ENCODE measurements at places on chromosomes 12 and 14.

DNA sequence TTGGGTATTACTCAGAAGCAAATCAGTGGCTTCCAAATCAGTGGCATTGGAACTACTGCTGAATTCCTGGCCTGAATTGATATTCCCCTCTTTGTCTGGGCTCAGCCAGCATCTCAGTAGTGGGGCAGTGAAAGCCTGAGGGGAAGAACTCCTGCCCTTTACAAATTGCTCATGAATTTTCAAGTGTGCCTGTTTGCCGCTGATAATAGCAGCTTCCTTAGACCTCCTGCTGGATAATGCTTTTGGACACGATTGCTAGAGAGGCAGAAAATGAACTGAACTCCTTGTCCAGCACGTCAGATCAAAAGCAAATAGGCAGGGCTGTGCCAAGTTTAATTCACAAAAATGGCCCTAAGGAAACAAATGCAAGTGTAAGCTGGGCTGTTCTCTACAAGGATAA lies 91.3 kb upstream of the GZMB start:
- H3K4me3 ChIP-seq, result no peak overlapping the region
- no peaks in the 10 kb centered on the region for H3K36me3 ChIP-seq
- no peaks in the 10 kb centered on the region for H3K27me3 ChIP-seq
- H3K4me1 ChIP-seq, result no peaks in the 10 kb centered on the region
- H3K27ac ChIP-seq, result no peak overlapping the region

DNA sequence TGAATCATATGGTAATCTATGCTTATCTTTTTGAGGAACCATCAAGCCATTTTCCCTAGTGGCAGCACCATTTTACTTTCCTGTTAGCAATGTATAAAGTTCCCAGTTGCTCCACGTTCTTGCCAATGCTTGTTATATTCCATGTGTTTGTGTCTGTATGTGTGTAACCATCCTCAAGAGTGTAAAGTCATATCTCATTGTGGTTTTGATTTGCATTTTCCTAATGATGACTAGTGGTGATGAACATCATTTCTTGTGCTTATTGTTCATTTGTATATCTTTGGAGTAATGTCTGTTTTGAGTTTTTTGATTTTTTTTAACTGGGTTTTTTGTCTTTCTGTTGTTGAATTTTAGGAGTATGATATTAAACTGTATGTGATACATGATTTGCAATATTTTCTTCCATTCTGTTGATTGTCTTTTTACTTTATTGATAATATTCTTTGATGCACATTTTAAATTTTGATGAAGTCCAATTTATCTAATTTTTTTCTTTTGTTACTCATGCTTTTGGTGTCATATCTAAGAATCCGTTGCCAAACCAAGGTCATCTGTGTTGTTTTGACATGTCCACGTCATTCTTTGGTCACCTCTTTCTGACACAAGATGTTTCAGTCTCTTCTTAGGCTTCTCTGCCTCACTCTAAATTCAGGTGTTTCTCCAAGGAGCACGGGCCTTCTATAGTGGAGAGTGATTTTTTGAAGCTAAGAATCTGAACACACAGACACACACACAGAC lies 36.1 kb downstream of the PPHLN1 start:
- no peak overlapping the region for H3K4me3 ChIP-seq
- H3K36me3 ChIP-seq, result no peaks in the 10 kb centered on the region
- H3K4me1 ChIP-seq, result no peaks in the 10 kb centered on the region
- no peak for DNase-seq
- no peaks in the 10 kb centered on the region for H3K27me3 ChIP-seq

GRCh38 chr14:97301931-97302559 lies 504.9 kb downstream of the VRK1 start:
- no peak overlapping the region for H3K4me3 ChIP-seq
- DNase-seq, result no peak
- H3K27ac ChIP-seq, result no peak overlapping the region

DNA sequence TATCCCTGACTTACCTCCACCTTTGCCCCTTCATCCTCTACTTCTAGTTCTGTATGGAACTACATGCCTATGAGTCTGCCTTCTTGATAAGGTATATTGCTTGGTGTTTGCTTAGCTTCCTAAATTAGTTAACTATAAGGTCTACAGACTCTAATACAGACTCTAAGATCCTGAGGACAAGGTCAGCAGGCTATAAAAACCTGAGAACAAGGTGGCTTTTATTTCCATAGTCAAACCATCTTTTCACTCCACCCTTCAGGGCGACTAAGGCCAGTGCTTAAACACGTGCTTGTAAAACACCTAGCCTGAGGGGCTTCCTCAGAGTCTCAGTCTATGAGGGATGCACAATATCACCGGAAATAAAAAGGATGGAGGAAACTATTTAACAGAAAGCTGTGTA lies 36.1 kb upstream of the COL2A1 start:
- H3K27ac ChIP-seq, result no peak overlapping the region
- no peaks in the 10 kb centered on the region for H3K27me3 ChIP-seq
- H3K36me3 ChIP-seq, result no peaks in the 10 kb centered on the region

DNA sequence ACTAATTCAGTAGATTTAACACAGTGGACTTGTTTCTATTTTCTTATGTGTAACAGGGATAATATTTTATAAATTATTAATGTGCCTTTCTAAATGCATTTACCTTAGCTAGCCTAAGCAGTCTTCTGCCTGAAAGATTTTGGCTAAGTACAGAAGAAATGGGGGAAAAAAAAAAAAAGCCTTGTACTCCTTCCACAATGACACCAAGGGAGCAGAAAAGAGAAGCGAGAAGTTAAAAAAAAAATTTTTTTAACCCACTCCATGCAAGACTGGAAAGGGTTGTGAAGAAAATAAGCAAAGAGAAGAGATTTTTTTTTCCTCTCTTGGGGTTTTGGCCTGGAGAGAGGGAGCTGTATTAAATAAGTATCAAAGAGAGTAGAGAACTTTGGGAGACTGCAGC lies 28.7 kb downstream of the NELL2 start:
- H3K27ac ChIP-seq, result no peak overlapping the region
- DNase-seq, result no peak
- no peaks in the 10 kb centered on the region for H3K4me1 ChIP-seq
- H3K36me3 ChIP-seq, result no peaks in the 10 kb centered on the region

GRCh38 chr12:45681465-45681864 lies 48.0 kb upstream of the ARID2 start:
- DNase-seq, result no peak
- H3K27me3 ChIP-seq, result no peaks in the 10 kb centered on the region
- no peak overlapping the region for H3K27ac ChIP-seq
- no peaks in the 10 kb centered on the region for H3K36me3 ChIP-seq

GRCh38 chr14:103243764-103244737 lies 90.0 kb upstream of the EIF5 start:
- peaks cover 5% of the 10 kb centered on the region for H3K4me1 ChIP-seq
- H3K27ac ChIP-seq, result no peak overlapping the region
- no peaks in the 10 kb centered on the region for H3K36me3 ChIP-seq
- no peaks in the 10 kb centered on the region for H3K27me3 ChIP-seq

DNA sequence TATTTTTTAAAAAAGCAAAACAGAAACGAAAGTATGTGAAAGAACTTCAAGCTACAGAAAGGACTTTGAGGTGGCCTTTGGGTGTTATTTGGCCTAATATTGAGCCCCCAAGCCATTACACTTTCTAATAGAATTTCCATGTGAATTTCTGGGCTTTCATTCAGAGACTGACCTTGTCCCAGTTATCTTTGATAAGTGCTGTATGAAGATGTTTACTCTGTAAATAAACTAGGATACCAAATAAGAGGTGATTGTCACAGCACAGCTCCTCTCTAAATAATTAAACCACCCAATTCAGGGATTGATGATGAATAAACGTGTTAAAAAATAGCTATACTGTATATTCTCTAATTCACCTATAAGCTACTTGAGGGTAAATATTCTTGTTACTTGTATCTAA lies 32.8 kb upstream of the PPFIBP1 start:
- H3K36me3 ChIP-seq, result no peaks in the 10 kb centered on the region
- H3K27ac ChIP-seq, result no peak overlapping the region
- no peak overlapping the region for H3K4me3 ChIP-seq
- H3K27me3 ChIP-seq, result no peaks in the 10 kb centered on the region
- H3K4me1 ChIP-seq, result peaks cover 3% of the 10 kb centered on the region

GRCh38 chr12:15752785-15753184 lies 36.4 kb downstream of the EPS8 start:
- no peak overlapping the region for H3K4me3 ChIP-seq
- H3K27ac ChIP-seq, result no peak overlapping the region
- no peaks in the 10 kb centered on the region for H3K27me3 ChIP-seq
- DNase-seq, result no peak

DNA sequence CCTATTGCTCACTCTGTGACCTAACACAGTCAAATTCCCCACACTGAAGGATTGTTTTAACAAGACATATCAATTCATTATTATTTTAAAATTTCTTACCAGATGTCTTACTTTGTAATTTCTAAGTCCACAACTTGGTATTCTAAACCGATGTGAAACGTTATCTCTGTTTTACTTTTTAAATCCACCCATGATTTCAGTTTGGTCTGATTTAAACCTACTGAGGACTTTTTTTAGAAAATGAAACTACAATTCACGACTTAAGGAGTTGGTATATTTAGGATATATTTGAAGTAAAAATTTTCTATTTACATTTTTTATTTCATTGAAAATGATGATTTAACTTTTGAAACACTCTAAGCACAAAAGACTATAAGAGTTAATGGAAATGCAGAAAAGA lies 35.1 kb upstream of the GRIP1 start:
- H3K27me3 ChIP-seq, result no peaks in the 10 kb centered on the region
- H3K4me1 ChIP-seq, result no peaks in the 10 kb centered on the region
- no peak for DNase-seq
- no peak overlapping the region for H3K27ac ChIP-seq
- no peaks in the 10 kb centered on the region for H3K36me3 ChIP-seq
- H3K4me3 ChIP-seq, result no peak overlapping the region

GRCh38 chr12:29220632-29221336 lies 71.7 kb downstream of the FAR2 start:
- no peaks in the 10 kb centered on the region for H3K36me3 ChIP-seq
- no peak overlapping the region for H3K4me3 ChIP-seq
- no peaks in the 10 kb centered on the region for H3K27me3 ChIP-seq
- no peaks in the 10 kb centered on the region for H3K4me1 ChIP-seq
- H3K27ac ChIP-seq, result no peak overlapping the region

DNA sequence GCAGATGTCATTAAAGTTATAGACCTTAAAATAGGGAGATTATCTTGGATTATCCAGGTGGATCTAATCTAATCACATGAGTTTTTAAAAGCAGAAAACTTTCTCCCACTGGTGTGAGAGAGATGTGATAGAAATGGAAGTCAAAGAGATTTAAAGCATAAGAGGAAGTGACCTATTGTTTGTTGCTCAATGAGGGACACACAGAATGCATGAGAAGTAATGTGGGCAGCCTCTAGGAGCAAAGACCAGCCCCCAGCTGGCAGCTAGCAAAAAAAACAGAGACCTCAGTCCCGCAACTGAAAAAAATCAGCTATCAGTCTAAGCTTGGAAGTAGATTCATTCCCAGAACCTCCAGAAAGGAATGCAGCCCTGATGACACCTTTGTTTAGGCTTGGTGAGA lies 24.6 kb upstream of the ANP32D start:
- no peak for DNase-seq
- H3K4me3 ChIP-seq, result no peak overlapping the region
- H3K27me3 ChIP-seq, result no peaks in the 10 kb centered on the region
- no peak overlapping the region for H3K27ac ChIP-seq
- no peaks in the 10 kb centered on the region for H3K36me3 ChIP-seq
- no peaks in the 10 kb centered on the region for H3K4me1 ChIP-seq

DNA sequence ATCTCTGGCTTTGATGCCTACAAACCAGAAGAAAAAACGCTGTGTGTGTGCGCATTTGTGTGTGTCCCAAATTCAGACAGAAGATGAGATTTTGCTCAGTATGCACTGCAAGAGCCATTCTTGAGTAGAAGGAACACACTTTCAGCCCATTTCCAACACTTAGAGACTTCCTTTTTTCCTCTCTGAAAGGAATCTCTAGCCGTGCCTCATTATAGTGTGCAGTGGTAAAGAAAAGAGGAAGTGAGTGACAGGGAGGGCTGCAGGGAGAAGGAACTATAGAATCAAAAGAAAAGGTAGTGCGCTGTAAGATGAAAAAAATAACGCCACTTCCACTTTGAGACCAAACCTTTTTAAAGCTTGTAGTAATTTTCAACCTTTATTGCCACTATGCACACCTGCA lies 1400.9 kb upstream of the FLRT2 start:
- H3K27ac ChIP-seq, result no peak overlapping the region
- no peak for DNase-seq
- no peak overlapping the region for H3K4me3 ChIP-seq
- peaks cover 5% of the 10 kb centered on the region for H3K4me1 ChIP-seq

DNA sequence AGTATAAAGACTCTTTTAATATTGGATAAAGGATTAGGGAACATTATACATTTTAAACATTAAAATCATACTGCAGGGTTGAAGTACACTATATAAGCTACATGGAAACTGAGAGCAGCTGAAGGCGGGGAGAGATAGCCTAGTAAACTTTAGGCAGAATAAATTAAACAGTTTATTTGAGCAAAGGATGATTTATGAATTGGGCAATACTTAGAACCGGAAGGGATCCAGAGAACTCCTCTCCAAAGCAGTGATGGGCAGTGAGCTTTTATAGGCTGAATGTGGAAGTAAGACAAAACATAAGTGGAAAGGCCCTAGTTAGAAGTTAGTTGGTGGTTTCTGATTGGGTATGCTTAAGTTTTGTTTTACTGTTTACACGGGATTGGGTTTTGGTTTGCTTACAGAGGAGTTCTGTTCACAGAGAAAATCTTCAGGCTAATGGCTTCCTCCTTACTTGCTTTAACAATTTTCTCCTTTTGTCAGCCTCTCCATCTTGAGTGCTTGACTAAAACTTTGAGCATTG lies 18.9 kb downstream of the LEMD3 start:
- H3K4me3 ChIP-seq, result no peak overlapping the region
- no peak overlapping the region for H3K27ac ChIP-seq
- no peak for DNase-seq
- no peaks in the 10 kb centered on the region for H3K27me3 ChIP-seq
- no peaks in the 10 kb centered on the region for H3K36me3 ChIP-seq
- H3K4me1 ChIP-seq, result peaks cover 41% of the 10 kb centered on the region

- no peaks in the 10 kb centered on the region for H3K27me3 ChIP-seq
- no peak overlapping the region for H3K27ac ChIP-seq
- H3K4me1 ChIP-seq, result peaks cover 5% of the 10 kb centered on the region
- H3K4me3 ChIP-seq, result no peak overlapping the region
- H3K36me3 ChIP-seq, result no peaks in the 10 kb centered on the region
- DNase-seq, result no peak
Measured at GRCh38 chr12:101277443-101277842, 2.5 kb upstream of the UTP20 start.

GRCh38 chr14:75492832-75493591 lies 29.3 kb upstream of the BATF start:
- H3K27me3 ChIP-seq, result no peaks in the 10 kb centered on the region
- H3K4me3 ChIP-seq, result no peak overlapping the region
- no peak overlapping the region for H3K27ac ChIP-seq
- no peak for DNase-seq
- no peaks in the 10 kb centered on the region for H3K36me3 ChIP-seq

DNA sequence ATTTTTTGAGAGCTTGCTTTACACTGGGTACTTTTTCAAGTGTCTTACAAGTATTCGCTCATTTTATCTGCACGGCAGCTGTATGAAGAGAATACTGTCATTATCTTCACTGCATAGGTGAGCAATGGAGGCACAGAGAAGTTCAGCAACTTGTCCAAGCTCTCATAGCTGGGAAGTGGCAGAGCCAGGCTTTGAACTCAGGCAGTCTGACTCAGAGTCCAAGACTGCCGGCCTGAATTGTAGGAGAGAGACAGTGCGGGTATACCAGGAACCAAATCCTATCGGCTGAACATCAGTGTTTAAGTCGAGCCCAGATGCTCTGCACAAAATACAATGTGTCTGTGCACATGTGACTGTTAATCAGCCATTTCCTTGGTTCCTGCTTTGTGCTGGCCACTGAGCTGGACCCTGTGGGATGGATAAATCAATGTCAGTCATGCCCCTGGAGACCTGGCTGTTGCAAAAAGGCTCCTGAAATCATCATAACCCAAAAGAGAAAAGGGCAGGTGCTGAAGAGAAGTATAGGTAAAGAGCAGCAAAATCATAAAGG lies 474.6 kb downstream of the DPF3 start:
- no peak for DNase-seq
- H3K27ac ChIP-seq, result no peak overlapping the region
- no peak overlapping the region for H3K4me3 ChIP-seq
- H3K27me3 ChIP-seq, result no peaks in the 10 kb centered on the region
